ENCODE measurements at places on chromosomes 1 and 21.

- DNase-seq: peak; percentile 98
These were observed at the start of gene ZNF281 for GRCh38 chr1:200409761-200410565. ZNF281 (minus strand) TSS chr1:200410036; CDS start chr1:200409705, 331 bp downstream.

DNA sequence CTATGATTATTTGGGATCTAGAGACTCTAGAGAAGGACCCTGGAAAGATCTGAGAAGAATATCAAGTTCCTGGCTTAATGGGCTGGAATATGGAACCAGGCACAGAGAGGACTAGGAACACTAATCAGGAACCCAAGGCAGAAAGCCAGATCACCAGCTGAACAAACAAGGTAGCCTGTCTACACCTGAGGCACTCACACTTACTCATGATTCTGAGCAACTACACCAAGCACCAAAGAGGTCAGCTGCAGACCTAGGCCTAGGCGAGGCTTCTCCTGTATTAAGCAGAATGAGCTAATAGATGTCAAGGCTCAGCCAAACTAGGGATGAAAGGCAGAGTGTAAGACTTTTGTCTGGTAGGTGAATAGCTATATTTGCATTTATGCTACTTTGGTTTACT, 368.1 kb downstream of the LTN1 start:
- DNase-seq: no peak

DNA sequence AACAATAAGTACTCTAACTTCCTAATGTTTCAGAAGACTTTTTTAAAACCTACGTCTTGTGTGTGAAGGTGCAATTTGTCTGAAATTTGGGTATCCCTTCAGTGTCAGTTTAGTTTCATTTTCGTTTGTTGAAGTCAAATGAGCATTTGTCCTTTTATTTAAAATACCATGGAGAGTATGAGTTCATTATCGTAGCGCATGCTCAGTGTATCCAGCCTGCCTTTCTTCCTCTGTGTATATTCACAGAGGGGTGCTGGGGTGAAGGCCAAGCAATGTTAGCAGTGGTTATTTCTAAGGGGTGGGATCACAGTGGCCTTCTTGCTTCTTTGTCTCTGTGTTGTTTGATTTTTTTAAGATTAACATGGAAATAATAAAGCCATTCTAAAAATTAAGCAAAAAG, 43.2 kb downstream of the CNN3 start:
- no peak for DNase-seq

DNA sequence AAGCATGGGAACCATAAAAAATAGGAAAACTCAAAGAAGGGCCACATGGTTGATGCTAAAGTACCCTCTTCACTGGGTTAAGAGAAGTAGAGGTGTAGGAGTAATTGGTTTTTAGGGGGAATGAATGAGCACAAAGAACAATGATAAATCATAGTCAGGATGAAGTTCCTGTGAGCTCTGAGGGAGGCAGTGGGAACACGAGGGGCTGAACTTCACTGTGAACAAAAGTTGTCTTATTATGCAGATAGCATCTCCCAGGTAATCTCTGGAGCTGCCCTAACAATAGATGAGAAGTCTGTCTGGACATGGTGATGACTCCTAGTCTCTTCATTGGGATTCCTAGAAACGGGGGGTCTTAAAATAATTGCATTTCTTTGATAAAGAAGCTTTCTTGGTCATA, 127.9 kb downstream of the DNM3 start:
- no peak for DNase-seq

GRCh38 chr1:7842517-7842916, 10.3 kb downstream of the UTS2 start:
- no peak for DNase-seq

DNA sequence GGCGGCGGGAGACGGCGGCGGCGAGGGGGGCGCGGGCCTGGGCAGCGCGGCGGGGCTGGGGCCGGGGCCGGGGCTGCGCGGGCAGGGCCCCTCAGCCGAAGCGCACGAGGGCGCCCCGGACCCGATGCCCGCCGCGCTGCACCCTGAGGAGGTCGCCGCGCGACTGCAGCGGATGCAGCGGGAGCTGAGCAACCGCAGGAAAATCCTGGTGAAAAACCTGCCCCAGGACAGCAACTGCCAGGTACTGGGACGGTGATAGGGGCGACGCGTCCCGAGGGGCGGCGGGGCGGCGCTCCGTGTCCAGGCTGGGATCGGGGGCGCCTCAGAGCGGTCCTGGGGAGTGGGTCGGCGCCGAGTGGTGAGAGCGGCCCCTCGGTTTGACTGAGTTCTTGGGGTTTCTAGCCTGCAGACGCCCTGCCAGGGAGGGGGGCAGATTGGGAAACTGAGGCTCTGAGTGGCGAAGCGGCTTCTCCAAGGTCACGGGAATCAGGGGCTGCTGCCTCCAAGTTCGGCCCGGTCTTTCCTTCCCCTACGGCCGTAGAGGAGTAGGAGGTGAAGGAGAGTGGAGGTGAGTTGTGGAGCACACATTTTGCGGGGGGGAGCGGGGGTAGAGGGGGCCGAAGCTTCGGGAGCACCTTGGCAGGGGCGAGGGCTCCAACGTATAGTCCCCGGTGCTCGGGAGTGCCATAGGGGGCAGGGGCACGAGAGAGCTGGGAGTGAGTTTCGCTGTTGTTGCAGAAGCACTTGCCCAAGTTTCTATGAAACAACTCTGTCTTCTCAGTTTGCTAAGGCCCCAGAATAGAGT, 508 bp downstream of the RAVER2 start:
- DNase-seq: no peak

DNA sequence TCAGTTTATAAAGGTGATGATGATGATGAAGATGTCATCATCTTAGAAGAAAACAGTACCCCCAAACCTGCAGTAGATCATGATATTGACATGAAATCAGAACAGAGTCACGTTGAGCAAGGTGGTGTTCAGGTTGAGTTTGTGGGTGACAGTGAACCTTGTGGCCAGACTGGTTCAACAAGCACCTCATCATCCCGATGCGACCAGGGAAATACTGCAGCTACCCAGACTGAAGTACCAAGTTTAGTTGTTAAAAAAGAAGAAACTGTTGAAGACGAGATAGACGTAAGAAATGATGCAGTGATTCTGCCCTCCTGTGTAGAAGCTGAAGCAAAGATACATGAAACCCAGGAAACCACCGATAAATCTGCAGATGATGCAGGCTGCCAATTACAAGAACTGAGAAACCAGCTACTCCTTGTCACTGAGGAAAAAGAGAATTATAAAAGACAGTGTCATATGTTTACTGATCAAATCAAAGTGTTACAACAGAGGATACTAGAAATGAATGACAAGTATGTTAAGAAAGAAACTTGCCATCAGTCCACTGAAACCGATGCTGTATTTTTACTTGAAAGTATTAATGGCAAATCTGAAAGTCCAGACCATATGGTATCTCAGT, 16.0 kb upstream of the CHAF1B start:
- DNase-seq: no peak

- no peak for DNase-seq
These were observed 708.8 kb downstream of the LTN1 start for GRCh38 chr21:28283641-28284490.

- no peak for DNase-seq
These were observed at the start of gene VTCN1 for GRCh38 chr1:117210831-117211261. VTCN1 (minus strand) TSS chr1:117210927; CDS start chr1:117210855, 72 bp downstream.

DNA sequence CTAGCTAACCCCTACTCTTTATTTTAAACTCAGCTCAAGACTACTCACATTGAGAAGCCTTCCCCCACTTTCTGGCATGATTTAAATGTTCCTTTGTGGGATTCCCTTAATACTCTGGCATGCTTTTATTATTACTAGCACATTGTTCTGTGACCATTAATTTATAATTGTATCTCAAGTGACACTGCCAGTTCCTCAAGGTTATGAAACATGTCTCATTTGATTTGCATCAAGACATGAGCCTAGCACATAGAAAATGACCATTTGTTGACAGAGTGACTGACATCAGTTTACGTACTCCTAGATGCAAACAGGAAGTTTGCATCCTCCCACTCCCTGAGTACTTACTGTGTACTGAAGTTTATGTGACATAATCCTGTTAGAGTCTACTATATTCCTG, 15.2 kb downstream of the RGS4 start:
- DNase-seq: no peak

- DNase-seq: peak; percentile 63
These were observed 1.5 kb downstream of the PGBD5 start for GRCh38 chr1:230424391-230425251.

DNA sequence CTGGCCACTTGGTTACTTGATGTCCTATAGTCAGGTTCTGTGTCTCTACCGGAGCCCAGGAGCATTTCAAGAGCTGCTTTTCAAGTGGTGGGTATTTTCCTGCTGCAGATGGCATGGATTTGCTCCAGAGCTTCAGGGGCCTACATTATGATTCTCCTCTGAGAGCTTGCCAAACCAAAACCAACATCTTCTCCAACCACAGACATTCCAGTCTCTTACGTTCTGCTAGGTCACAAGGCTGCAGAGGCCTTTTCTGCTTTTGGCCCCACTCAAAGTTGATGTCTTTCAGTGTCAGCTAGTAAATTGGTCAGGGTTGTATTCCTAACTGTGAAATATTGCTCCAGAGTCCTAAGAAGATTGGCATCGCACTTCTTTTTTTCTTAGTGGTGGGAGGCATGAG, 14.7 kb upstream of the AQP10 start:
- no peak for DNase-seq

DNA sequence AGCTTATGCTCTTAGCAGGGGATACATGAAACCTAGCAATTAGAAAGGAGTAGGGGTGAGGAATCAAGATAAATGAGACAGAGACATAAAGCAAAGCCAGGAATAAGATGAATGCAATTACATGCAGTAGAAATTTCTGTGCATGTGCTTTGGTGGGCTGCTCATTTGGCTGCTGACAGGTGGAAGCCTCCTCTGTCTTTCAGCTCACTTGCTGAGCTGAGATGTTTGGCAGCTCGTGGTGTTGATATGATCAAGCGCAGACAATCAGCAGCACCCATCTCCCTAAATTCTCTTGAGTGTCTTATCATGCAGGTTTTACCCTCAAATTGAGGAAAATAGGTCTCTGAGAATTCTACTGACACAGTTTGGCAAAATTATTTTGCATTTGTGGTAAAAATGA, 108.3 kb upstream of the CD34 start:
- no peak for DNase-seq

GRCh38 chr21:8990326-8991087, 1530.9 kb upstream of the TPTE start:
- DNase-seq: no peak

GRCh38 chr1:26827663-26828062, 1.2 kb downstream of the ZDHHC18 start:
- no peak for DNase-seq

DNA sequence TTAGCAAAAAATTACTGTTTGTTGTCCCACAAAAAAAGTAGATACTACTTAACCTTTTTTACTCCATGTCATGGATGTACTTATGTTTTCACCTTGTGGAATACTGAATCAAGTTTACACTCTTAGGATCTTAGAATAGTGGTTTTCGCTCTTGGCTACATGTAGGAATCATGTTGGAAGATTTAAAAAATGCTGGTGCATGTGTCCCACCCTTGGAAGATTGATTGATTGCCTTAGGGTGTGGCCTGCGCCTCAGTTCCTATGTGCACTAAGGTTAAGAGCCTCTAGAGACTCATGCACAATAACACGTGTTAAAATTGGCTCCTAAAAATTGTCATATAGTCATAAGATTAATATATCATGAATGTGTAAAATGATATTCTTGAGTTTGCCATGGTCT, 25.0 kb downstream of the HS2ST1 start:
- no peak for DNase-seq

GRCh38 chr1:111639602-111640198, 20.1 kb downstream of the RAP1A start:
- no peak for DNase-seq

DNA sequence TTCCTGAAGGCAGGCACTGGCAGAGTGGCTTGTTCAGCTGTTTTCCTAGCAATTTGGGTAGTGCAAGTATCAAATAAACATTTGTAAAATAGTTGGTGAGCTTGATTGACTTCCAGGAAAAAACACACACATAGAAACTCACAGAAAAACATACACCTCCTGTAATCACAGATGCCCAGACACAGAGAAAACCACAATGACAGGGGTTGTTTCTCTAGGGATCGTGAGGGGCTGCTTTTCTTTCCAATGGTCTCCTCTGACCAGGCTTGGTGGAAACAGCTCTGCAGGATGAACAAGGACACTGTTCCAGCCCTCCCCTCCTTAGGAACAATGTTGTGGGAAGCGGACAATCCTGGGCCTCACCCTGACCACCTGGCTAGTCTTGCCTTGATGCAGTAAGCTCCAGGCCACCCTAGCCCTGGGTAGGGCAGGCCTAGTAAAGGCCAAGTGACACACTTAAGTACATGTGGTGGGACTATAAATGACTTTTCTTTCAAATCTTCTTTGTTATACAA, 142.5 kb upstream of the HMGB4 start:
- no peak for DNase-seq

- DNase-seq: no peak
These were observed 46.3 kb downstream of the NGF start for GRCh38 chr1:115291741-115292140.

- DNase-seq: no peak
These were observed 850.2 kb downstream of the BRINP3 start for GRCh38 chr1:189627427-189627826.

Data from H1 (cell line).